ENCODE measurements at places on chromosomes 4 and X. TPM values are rescaled to one million over a fixed set of nuclear protein-coding genes. Genes with fewer than 3 reads are reported as not detected.

Gene XAGE2
- not detected for total RNA-seq

Gene PF4V1
- total RNA-seq, result not detected

Gene XKRX
- not detected for total RNA-seq

Gene NOA1
- total RNA-seq, result 27.1 TPM

Gene BMX
- total RNA-seq, result 2.1 TPM

Gene RBM46
- 0.53 TPM for total RNA-seq

Gene CSAG1
- total RNA-seq, result 60.4 TPM

Gene APBB2
- 27.5 TPM for total RNA-seq

Gene RAP1GDS1
- 27.6 TPM for total RNA-seq

Gene ARAP2
- total RNA-seq, result 11.7 TPM

Gene SCRG1
- 0.30 TPM for total RNA-seq
